ENCODE measurements at places on chromosomes 2 and 18.

- DNase-seq: no peak
Measured at GRCh38 chr18:73235491-73235890, 367.7 kb upstream of the NETO1 start.

GRCh38 chr2:127951026-127951425 lies 65.3 kb upstream of the AMMECR1L start:
- no peak for DNase-seq

DNA sequence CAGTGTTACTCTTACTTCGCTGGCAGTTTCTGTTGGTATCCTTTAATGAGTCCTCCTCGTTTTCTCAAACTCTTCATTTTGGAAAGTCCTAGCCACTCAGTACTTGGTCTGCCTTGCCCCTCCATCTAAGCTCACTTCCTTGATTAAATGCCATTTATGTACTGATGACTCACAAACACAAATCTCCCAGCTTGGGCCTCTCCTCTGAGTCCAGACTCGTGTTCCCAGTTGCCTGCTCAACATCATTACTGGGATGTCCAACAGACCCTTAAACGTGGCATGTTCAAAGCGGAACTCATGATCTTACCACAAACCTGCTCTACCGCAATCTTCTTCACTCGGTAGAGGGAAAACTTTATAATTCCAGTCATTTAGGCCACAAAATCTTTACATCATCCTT lies 13.8 kb upstream of the CCDC68 start:
- no peak for DNase-seq

GRCh38 chr2:229267080-229267479 lies 4.0 kb downstream of the PID1 start:
- no peak for DNase-seq

- no peak for DNase-seq
Measured at GRCh38 chr2:96918754-96919550, 49.1 kb upstream of the SEMA4C start.

GRCh38 chr2:188279093-188279445 lies 12.6 kb upstream of the GULP1 start:
- no peak for DNase-seq

GRCh38 chr2:161068670-161069069 lies 91.6 kb upstream of the TANK start:
- no peak for DNase-seq

GRCh38 chr18:39523281-39523680 lies 1957.7 kb upstream of the CELF4 start:
- DNase-seq: no peak

GRCh38 chr2:226643946-226644282 lies 155.7 kb downstream of the IRS1 start:
- no peak for DNase-seq

DNA sequence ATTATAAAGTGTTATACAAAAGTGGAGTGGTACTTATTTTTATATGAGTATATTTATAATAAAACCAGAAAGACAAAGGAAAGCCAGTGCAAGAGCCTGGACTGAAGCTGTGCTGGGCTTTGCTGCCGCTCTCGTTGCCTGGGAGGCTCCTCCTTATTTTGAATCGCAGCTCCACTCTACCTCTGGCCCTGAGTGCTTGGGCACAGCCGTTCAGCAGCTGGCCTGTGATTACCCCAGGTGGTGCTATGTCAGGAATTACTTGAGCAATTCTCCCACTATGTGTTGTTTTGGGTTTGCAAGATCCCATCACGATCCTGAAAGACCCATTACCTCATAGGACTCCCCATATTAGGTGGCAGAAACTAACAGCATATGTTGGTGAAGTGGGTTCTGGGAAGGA lies 53.0 kb upstream of the LCLAT1 start:
- DNase-seq: no peak

GRCh38 chr2:237859082-237859433 lies 365 bp upstream of the RAMP1 start:
- no peak for DNase-seq

- DNase-seq: no peak
Measured at GRCh38 chr2:202112041-202112440, 39.0 kb downstream of the KIAA2012 start.

DNA sequence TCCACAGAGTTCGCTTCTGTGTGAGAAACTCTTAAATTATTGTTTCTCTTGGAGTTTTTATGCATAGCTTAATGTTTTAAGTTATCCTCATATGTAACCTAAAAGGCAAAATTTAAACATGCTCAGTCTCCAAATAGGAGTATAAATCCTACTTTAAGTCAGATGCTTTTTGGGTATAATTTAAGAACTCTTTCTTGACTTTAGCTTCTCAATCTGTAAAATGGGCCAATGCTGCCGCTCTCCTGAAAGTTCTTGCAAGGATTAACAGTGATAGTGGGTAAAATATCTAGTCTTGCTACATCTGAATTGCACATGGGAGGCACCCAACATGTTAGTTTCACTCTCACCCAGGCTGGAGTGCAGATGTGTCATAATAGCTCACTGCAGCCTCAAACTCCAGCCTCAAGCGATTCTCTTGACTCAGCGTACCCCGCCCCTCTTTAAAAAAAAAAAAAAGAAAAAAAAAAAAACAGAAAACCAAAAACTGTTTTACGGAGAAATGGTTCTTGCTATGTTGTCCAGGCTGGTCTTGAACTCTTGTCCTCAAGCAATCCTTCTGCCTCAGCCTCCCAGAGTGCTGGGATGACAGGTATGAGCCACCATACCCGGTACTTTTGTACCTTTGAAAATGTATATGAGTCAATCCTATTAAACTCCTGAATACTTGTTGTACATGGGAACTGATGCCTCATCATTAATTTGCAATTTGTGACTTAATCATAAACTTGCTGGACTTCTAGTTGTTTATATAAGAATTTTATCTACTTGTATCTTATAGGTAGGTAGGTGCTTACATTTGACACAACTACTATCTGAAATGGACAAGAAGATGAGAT lies 1.8 kb downstream of the FBXO48 start:
- DNase-seq: no peak

DNA sequence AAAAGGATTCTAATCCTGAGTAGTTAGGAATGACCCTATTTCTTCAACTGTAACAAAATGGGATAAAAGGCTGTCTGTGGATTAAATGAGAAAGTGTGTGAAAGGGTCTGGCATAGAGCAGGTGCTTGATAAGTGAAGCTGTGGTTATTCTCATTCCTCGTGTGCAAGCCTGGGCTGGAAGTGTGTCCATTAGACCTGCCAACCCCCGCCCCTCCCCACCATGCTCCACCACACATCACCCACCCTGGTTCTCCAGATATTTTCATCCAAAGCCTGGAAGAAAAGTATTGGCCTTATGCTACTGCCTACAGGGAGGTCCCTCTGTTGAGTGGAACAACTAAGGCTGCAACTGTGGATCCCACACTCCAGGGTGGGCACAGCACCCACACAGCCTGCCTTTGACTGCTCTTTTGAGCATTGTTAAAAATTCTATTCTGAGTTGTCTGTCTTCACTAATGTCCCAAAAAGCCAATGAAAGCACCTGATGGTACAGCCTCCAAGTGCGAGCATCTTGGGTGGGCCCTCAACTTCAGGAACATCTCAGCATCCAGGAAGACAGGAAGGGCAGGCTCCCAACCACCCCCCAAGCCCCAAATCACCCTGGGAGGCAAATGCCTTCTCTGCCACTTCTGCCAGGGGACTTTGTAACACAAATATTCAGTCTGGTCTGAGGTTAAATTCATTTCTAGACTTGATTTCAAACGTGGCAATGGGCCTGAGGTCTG lies 102.8 kb upstream of the PPP1CB start:
- no peak for DNase-seq

DNA sequence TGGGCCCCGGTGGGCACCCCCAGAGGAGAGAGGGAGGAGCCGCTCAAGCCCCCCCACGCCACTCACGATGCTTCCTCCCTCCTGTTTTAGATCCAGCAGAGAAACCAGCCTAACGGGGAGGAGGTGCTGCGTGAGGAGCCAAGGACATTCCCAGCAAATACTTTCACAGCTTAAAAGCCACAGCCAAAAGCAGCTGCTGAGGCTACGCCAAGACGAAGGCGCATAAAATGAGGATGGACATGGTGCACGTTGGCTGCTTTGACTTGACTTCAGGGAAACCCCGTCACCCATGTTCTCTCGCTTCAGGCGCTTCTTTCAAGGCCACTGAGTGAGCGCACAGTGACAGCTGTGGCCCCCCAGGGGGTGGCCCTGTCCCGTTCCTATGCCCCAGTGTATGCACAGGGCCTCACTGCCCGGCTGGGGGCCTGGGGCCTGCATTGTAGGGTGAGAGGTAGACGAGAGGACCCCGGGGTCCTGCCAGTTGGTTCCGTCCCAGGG lies 72.1 kb upstream of the PXDN start:
- no peak for DNase-seq

DNA sequence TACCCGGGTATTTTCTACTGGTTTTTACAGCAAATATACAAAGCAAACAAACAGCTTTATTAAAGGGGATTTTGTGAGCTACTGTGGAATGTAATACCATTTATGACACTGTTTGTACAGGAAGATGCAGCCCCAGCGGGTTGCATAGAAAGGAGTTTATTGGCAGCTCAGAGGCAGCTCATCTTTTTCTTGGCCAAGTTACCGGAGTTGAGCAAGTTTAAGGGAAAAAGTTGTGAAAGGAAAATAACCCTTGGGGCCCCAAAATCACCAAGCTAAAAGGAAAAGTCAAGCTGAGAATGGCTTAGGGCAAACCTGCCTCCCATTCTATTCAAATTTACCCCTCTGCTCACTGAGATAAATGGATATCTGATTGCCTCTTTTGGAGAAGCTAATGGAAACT lies 60.8 kb downstream of the MOB4 start:
- DNase-seq: no peak

GRCh38 chr18:59514203-59514602 lies 155.1 kb upstream of the LMAN1 start:
- DNase-seq: no peak

GRCh38 chr2:132581591-132581990 lies 88.4 kb downstream of the LYPD1 start:
- DNase-seq: no peak

DNA sequence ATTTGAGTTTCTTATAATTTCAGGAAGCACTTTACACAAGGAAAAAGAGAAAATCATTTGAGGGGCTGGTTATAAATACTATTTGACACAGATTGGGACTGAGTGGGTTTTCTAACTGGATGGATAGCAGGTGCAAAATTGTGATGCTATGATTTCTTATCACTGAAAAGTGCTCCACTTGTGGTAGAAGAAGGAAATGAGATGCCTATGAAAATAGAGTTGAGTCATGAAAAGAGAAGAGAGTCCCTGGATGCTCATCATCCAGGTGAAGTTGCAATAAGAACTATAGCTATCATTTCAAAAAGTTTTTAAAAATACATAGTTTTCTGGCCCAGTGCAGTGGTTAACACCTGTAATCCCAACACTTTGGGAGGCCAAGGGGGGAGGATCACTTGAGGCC lies 39.4 kb upstream of the NFE2L2 start:
- DNase-seq: no peak

DNA sequence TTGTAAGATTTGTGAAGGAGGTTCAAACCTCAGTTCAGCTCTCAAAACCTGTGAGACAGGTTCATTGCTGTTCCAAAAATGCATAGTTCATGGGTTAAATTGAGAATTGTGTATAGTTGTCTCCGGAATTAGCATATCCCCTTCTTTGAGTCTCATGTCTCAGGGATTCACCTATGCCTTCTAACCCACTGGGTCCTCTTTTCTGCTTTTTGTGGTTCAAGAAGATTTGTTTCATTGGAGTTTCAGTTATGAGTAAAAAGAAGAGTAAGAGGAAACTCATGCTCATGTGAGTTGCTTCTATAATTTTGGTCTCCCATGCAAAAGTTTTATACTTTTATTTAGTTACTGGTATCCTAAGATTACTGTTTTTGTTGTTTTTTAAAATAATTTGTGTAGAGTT lies 1219.8 kb upstream of the ZEB2 start:
- DNase-seq: no peak

- no peak for DNase-seq
Measured at GRCh38 chr2:190920085-190920484, 39.5 kb downstream of the GLS start.

- DNase-seq: no peak
Measured at GRCh38 chr2:43542285-43542933, 53.4 kb downstream of the THADA start.

DNA sequence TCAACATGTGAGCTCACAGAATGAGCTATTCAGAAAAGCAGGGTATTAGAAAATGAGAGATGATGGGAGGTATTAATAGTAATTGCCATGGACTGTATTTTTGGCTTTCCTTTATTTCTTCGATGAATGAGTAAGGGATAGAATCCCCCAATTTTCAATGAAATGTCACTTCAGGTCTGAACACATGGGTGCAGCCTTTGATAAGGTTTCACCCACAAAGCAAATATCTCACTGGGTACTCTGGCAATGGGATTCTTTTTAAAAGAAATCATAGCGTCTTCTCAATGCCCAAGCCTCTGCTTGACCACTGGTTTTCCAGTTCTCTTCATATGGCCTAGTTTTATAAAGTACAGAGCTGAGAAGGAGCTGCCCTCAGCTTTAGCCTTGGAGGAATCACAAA lies 610.5 kb upstream of the FANCL start:
- no peak for DNase-seq

- DNase-seq: no peak
Measured at GRCh38 chr2:33503002-33503401, 26.6 kb downstream of the RASGRP3 start.

- no peak for DNase-seq
Measured at GRCh38 chr18:40868110-40868858, 1086.8 kb upstream of the PIK3C3 start.

- DNase-seq: no peak
Measured at GRCh38 chr2:215215637-215216036, 77.2 kb upstream of the ABCA12 start.

- no peak for DNase-seq
Measured at GRCh38 chr2:85706063-85706462, 11.9 kb downstream of the GNLY start.

GRCh38 chr2:207144173-207144785 lies 21.5 kb downstream of the KLF7 start:
- DNase-seq: no peak

GRCh38 chr2:144412709-144413108 lies 107.2 kb downstream of the ZEB2 start:
- no peak for DNase-seq

DNA sequence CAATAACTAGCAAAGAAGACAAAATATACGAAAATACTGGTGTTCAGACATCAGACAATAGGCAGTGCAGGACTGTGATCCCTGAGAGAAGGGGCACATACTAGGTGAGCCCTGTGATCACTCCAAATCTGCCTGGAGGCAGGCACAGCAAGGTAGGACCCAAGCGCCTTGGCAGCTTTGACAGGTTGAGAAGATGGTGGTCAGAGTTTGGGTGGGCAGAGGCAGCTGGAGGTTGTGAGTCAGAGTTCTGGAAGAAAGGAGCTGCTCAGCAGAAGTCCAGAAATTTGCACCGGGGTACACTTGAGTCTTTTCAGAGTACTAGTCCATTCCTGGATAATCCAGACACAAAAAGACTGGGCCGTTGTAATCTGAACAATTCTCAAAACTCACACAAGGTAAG lies 14.0 kb downstream of the KIF1A start:
- DNase-seq: no peak

DNA sequence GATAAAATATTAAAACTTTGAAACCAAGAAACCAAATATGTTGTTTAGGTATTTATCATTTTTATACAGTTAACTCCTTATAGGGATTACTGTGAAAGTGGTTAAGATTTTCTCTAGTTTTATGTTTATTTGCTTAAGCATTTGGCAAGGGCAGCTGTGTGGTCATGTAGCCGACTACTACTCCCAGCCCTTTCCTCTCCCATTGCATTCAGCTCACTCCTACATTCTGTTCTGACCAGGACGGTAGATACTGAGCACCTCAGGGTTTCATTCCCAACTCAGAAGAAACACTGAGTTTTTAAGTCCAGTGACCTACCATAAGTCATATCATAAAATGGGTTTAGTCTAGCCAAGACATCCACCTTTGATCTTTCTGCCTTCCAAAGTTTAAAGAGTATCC lies 19.8 kb downstream of the FZD5 start:
- no peak for DNase-seq
